NCI-H1092 (cell line): ENCODE measurements at places on chromosomes 7 and 10.

GRCh38 chr7:85927226-85927625, 716.5 kb upstream of the GRM3 start:
- DNase-seq = no peak

DNA sequence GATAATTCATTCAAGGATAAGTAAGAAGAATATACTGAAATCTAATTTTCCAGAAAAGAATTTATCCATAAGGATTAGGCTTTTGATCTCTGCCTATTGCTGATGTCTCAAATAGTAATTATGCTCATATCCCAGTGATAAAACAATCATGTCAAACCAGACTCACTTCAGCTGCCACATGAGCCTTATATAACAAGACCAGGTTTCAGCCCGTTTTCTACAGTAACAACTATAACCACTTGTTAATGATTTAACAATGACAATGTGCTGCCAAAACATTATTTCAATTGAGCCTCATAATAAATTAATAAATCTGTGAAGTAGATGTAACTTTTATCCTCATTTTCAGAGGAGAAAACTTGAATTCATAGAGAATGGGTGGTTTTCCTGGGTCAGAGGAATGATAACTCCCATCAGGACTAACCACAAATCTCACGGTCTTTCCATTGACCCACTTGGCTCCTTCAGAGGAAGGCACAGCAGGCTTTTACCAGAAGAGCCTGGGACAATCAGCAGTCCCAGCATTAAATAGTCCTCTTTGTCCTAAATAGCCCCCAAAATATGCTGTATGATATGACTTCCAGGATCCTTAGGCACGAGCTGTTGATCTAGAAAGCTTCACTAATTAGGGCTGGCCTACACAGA, 42.5 kb upstream of the SLIT1 start:
- no peak for DNase-seq

- DNase-seq = no peak
Observed at GRCh38 chr7:83476511-83477050, 172.4 kb downstream of the SEMA3E start.

- DNase-seq = no peak
Observed at GRCh38 chr7:135965602-135966001, 11.6 kb downstream of the MTPN start.

GRCh38 chr10:103451091-103451813, 918 bp downstream of the CALHM2 start:
- no peak for DNase-seq

DNA sequence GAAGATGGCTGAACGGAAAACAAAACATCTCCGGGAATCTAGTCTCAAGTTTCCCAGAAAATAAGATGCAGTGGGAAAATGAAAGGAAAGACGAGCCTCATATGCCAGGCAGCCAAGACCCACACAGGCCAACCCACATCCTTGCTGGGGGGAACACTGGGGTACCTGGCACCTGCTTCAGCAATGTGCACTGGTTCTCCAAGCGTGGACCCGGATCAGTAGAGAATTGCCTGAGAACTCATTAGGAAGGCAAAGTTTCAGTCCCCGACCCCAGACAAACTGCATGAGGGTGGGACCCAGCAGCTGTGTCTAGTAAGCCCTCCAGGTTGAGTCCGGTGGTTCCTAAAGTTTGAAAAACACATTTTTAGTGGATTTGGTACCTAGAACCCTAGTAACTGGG, 18.4 kb downstream of the FAM53B start:
- no peak for DNase-seq

- no peak for DNase-seq
Observed at GRCh38 chr7:44530990-44531389, 10.1 kb downstream of the NPC1L1 start.

DNA sequence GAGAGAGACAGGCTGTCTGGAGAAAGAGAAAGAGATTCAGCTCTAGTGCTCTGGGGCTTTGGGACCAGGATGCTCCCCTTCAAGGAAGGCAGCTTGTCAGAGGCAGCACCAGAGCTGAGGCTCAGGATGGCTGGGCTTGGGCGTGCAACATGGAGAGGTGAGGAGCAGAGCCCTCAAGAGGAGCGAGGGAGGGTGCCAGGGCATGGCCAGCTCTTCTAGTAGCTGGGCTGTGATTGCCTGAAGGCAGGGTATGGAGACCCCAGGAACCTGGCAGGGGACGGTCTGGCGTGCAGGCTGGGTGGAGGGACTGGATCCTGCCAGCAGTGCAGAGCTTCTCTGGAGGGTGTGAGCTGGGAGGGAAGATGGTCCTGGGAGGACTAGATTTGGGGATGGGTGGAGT, 40.2 kb downstream of the ANTXRL start:
- DNase-seq = no peak

DNA sequence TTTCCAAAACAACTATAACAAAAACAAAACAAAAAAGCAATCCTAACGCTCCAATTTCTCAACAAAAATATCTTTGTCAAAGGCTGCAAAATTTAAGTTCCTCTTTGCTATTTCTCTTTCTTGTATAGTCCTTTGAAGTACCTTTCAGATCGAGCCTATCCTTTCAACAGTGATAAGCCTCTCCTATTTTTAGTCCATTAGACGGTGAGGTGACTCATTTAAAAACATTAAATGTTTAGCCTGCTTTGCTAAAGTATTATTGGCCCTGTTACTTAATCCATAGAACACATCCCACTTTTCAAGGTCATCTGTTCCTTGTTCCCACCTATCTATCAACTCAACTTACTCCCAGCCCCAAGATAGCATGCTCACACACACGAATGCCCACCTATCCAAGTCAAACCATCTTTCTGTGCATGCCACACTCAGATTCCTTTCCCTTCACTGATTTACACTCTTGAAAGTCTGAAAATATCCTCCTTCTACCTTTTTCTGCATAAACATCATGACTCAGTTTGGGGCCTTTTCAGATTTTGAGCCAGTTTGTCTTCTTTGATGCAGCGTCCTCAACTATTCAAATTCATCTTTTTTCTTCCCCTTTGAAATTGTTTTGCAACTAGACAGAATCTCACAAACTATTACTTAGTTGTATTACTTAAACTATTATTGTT, 224.9 kb upstream of the TMEM229A start:
- no peak for DNase-seq

GRCh38 chr10:125482108-125482507, 200.9 kb downstream of the TEX36 start:
- DNase-seq = no peak

GRCh38 chr7:131103997-131104396, 223.7 kb upstream of the MKLN1 start:
- DNase-seq = no peak

- no peak for DNase-seq
Observed at GRCh38 chr7:28208506-28208905, 27.9 kb upstream of the JAZF1 start.

GRCh38 chr7:28700790-28701203, 257.3 kb downstream of the TRIL start:
- peak; percentile 54 for DNase-seq

DNA sequence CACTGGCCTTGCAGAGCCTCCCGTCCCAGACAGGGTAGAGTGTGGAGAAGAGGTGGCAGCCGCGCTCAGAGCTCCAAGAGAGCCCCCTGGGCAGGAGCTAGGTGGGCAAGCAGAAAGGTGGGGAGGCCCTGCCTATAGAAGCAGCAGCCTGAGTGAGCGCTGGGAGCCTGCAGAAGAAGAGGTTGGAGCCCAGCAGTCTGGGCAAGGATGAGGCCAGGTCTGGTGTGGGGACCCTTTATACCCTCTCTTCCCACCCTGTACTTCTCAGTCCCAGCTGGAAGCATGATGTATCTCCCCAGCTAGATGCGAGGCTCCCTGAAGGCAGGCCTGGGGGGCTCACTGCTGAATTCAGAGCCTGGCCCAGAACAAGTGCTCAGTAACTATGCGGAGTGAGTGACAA, 44.5 kb upstream of the ZMIZ1 start:
- no peak for DNase-seq

DNA sequence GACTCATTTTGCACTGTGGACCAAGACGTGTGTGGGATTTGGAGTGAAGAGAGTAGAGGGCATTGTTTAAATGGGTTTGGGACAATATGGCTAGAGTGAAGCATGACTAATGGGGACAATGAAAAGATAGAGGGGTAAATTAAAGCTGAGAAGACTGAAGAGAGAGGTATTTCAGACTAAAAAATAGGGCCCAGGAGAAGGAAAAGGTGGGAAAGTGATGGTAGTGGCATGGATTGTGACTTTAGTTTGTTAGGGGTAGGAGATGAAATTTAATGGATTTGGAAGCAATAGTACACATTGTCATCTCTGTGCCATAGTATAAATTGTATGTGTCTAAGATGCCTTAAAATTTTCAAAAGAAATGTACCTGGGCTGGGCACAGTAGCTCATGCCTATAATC, 18.2 kb downstream of the CDK1 start:
- no peak for DNase-seq

DNA sequence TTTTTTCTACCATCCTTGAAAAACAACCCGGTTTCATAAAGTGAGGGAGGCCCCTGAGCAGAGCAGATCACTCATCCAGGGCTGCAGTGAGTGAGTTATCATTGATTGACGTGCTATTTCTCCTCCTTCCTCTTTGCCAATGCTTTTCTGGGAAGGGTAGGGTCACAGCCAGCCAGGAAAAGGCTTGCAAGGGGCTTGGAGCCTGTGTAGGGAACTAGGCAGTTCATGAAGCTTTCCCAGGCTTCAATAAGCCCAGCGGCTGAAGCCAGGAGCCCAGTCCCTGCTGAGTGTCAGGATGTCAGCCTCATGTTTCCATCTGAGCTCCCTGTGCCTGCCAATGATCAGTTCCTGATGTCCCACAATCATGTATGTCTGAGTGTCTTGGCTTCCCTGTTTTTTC, 584.7 kb downstream of the GALNT17 start:
- DNase-seq = no peak

GRCh38 chr10:71473671-71474599, 77.2 kb downstream of the CDH23 start:
- DNase-seq = no peak

DNA sequence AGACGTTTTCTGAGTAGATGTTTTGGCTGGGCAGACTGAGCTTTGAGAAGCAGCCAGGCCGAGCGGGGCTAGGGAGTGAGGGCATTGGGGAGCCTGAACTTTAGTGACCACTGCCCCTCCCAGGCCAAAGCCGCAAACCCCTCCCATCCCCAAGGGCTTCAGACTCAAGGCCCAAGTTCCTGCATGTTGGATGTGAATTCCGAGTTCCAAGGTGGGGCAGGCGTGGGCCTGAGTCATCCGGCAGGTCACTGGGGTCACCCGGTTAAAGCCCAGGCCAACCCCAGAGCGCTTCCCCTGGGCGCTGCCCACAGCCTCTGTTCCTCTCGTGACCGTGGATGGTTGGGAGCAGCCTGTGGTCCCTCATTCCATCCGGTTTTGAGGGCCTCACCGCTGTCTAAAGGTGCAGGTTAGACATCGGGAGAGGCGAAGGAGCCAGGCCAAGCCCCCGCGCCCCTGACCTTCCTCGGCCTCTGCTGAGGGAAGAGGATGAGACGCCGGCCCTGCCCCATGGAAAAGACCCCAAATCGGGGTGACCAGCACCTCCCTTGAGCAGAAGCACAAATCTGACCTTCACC, 6.9 kb upstream of the PDGFA start:
- DNase-seq = no peak

GRCh38 chr7:82449910-82450309, 6.3 kb upstream of the CACNA2D1 start:
- no peak for DNase-seq

DNA sequence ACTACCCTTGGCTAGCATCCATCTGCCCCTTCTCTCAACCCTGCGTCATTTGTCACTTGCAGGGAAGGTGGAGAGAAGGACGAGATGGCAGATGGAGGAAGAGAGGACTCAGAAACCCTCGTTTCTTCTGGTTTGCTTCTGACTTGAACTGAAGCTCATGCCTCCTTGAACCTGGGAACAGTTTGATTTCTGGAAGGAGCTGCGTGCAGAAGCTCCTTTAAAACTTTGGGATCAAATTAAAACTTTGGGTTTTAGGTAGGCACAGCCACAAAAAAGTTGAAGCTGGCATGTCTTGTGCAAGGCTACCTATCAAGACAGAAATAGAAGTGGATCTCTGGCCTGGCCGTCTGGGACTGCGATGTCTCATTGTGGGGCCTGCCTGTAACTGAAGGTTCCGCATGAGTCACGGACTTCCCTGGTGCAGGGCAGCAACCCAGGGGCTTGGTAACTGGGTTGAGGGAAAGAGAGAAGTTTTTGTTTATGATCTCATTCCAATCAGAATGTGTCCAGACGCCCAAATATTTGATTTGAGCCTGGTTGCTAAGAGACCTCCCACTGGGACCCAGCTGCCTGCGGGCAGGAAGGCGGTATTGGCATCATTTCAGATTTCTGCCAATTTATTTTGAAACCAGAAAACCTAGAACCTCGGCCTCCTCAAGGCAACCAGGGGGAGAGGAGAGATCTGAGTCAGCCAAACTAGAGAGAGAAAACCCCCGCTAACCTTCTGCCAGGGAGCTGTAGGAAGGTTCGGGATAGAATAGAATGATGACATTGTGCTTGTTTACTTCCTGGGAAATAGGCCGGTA, 15.8 kb upstream of the CAMK1D start:
- DNase-seq = no peak

GRCh38 chr7:139541600-139542307, 18.3 kb downstream of the CLEC2L start:
- DNase-seq = no peak

GRCh38 chr10:103186128-103186527, 6.9 kb downstream of the NT5C2 start:
- DNase-seq = no peak

- no peak for DNase-seq
Observed at GRCh38 chr10:47022311-47023131, 111.3 kb downstream of the PTPN20 start.

DNA sequence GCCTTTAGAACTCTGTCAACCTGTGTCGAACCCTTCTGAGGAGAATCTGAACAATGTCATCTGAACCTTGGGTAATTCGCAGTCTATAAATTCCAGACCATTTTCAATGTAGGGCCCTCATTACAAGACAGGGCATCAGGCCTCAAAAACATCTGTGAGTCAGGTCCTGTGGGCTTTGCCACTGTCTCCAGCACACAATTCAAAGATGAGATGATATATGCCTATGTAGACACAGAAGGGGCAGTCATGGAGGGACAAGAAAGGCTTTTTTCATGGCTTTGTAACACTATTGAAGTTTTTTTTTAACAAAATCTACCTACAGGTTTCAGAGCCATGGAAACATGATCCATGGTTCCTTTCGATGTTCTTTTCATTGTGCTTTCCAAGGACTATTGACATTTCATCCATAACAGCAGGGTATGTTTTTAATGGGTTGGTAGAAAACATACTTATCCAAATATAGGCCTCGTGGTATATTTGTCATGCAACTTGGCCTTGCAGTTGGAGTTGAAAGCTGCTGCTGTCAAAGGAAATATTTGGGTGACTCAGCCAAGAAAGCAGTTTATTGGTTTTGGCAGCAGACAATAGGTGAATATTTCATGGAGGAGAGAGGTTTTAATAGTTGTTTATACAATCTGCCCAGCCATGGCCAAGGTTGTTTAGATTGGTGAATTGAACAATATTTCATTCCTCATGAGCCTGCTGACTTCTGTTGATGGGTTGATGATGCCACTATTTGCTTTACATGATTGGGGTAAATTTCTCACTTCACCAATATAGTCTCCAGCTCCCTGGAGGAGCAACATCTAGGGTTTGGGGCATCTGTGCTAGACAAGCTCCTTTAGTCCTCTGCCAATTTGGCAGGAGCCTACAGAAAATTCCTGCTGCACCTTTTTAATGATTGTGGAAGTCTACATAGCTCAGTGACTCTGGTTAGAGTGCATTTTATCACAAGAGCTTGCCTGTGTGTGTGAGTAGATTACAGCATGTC, 158.4 kb upstream of the TMEM72 start:
- DNase-seq = peak; percentile 58

- DNase-seq = no peak
Observed at GRCh38 chr10:13865758-13866491, 279.2 kb downstream of the PRPF18 start.

- no peak for DNase-seq
Observed at GRCh38 chr10:14945108-14945507, 8.8 kb downstream of the DCLRE1C start.
